Caco-2 (cell line): ENCODE measurements at places on chromosomes 16 and 17.

DNA sequence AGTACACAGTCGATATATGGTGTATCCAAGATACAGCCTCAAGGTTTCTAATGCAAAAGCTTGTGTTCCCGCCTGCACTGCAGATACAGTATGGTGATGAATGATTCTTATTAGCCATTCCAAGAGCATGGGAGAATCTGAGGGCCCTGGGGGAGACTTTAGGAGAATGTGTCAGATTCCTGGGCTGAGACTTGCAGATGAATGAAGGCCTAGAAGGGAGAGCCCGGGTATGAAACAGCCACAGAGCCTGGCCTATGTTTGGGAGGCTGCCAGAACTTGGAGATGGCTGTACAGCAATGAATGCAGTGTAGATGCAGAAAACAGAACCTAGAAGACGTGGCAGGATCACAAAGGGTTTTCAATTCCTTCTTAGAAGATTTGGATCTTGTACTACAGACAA lies 510.7 kb downstream of the HAPSTR1 start:
- no peak for DNase-seq

- no peak for DNase-seq
Measured at GRCh38 chr17:1865252-1866037, 35.6 kb downstream of the RPA1 start.

DNA sequence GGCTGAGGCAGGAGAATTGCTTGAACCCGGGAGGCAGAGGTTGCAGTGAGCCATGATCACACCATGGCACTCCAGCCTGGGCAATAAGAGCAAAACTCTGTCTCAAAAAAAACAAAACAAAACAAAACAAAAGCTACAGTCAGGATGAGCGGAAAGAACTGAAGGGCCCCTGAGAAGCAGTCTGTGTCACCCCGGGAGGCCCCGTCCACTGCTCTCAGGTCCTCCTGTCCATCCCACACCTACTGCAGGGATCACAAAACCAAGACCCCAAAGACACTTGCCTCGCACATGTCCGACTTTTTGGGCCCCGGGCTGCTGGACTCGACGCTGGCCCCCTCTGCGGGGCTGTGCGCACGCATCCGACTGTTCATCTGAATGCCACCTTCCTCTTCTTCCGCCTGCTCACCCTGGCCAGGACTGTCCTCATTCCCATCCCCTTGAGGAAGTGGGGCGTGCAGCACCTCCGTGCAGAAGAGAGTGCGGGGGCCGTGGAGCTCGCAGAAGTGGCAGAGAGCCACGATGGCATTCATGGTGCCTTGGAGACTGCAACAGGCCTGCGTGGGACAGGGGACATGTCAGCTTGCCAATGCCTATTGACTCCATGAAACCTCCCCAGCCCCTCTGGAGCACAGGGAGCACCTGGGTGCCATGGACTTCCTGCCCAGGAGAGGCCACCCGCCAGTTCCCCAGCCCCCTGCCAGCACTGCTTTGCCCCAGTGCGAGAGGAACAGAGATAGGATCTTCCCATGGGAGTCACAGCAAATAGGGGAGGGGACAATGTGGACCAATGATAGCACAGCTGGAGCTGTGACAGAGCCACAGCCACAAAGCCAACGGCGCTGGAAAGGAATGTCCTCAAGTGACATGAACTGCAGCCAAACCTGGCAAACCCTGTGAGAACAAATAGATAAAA lies 9.1 kb downstream of the FLCN start:
- no peak for DNase-seq

DNA sequence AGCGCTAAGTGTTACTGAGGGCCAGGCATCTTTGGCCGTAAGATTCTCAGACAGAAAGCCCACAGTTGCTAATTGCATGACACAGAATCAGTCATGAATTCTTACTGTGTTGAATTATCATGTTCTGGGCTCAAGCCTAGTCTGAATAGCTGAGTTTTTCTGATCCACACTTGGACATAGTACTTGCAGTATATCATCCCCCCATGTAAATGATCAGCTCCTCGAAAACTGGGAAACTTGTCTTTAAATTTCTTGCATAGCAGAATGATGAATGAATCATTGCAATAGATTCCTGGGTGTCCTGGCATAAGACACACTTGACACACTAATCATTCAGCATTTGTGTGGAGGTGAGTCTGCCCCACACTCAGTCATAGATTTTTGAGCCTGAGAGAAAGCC lies 2.2 kb downstream of the MLYCD start:
- no peak for DNase-seq

DNA sequence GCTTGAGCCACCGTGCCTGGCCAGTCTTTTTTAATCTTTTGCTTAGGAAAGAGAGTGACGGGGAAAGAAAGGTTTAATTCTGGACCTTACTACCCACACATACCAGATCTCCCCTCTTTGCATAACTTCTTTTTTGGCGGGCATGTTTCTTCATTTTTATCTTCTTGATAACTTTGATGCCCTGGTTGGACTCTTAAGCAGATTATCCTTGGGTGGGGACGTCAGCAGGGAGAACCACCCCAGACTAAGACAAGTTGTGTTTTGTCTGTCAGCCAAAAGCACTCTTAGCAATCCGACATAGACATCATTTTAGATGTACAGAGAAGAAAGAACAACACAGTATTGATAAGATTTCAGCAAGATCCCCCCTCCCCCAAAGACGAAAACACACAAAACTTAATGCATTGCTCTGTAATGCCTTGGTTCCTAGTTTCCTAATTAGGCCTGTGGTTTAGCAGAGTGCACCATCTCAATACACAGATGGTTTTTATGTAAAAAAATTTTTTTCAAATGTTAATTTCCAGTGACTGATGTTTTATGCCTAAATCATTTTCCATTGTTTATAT lies 99.9 kb downstream of the MSI2 start:
- DNase-seq: no peak

GRCh38 chr17:73092523-73093135 lies at the start of gene SLC39A11:
TSS of gene SLC39A11 (minus strand) at chr17:73092688. CDS start at chr17:73088764, 3,924 bp downstream.
- peak; percentile 94 for DNase-seq

DNA sequence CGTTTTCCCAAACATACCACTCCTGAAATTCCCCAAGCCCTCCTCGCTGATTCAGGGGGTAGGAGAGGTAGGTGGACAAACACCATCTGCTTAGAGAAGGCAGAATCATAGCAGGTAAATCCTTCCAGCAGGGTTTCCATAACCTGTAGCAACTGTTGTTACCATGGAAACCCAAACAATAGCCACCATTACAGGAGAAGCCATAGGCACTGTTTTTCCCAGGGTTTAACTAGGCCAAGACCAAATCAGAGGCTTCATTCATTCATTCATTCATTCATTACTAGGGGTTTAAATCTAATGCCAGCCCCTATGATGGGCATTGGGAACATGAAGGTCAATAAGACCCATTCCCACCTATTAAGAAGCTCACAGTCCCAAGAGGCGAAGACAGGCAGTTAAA lies 25.5 kb upstream of the CIITA start:
- no peak for DNase-seq

GRCh38 chr17:68029512-68030215 lies 5.9 kb upstream of the KPNA2 start:
- no peak for DNase-seq

DNA sequence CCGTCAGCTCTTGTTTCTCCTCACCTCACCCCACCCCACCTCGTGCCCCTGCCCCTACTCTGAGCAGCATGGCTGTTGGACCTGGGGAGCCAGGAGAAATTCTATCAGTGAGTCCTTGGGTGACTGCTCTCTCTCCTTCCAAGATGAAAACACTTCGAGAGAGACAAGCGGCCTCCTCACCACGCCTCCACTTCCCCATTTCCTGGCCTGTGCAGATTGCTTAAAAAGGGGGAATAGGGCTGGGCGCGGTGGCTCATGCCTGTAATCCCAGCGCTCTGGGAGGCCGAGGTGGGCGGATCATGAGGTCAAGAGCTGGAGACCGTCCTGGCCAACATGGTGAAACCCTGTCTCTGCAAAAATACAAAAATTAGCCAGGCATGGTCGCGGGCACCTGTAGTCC lies 9.5 kb downstream of the DLX4 start:
- no peak for DNase-seq

DNA sequence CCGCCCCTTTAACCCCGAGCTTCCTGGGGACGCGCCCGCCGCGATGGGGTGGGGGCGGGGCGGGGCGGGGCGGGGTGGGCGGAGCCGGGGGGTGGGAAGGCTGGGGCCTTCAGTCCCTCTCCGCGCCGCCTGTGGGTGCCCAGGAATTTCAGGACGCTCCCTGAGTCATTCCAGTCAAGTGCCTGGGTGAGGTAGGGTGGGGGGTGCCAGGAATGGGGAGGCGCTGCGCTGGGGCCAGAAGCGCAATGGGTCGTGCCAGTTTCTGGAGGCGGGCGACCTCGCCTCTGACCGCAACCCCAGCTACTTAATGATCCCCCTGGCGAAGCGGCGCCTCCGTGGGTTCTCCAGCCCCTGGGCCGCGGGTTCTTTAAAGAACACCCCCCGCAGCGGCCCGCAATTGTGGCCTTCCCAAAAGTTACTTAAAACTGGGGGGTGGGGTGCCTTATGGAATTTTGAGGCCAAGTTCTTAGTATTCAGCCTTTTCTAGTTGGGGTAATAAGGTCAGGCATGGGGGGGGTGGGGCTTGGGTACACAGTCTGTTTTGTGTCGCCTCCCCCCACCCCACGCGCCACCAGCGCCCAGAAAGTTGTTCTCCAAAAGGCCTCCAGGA lies 826 bp upstream of the GSE1 start:
- peak; percentile 92 for DNase-seq

GRCh38 chr17:51147650-51148049 lies 5.7 kb upstream of the NME1 start:
- no peak for DNase-seq

- DNase-seq: no peak
Measured at GRCh38 chr17:75032720-75033280, 14.0 kb downstream of the ATP5PD start.

GRCh38 chr17:51036084-51036483 lies 84.6 kb downstream of the SPAG9 start:
- no peak for DNase-seq

DNA sequence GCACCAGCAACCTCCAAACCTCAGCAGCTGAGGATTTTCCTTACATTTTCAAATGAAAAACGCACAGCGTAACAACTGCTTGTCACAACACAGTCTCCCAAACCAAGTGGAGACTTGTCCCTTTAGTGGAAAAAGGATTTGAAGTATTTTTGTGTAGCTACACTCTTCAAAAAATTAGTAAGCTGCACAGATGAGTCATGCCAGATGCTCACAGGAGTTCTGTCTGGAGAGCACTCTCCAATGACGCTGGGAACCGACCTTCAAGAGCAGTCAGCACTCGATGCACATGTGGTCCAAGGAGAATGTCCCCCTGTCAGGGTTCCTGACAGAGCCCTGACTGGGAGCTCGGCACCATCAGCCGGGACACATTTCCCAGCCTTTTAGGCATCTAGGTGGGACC lies 39.8 kb downstream of the MAP1LC3B start:
- no peak for DNase-seq

GRCh38 chr17:30379303-30379902 lies 676 bp downstream of the CPD start:
- DNase-seq: peak; percentile 32

GRCh38 chr16:51163894-51164566 lies 13.0 kb upstream of the SALL1 start:
- DNase-seq: no peak

- no peak for DNase-seq
Measured at GRCh38 chr16:57574086-57574485, 31.6 kb downstream of the ADGRG5 start.

- DNase-seq: no peak
Measured at GRCh38 chr16:79768276-79768970, 167.9 kb upstream of the MAF start.

GRCh38 chr16:65816556-65816955 lies 549.9 kb upstream of the CDH5 start:
- no peak for DNase-seq

DNA sequence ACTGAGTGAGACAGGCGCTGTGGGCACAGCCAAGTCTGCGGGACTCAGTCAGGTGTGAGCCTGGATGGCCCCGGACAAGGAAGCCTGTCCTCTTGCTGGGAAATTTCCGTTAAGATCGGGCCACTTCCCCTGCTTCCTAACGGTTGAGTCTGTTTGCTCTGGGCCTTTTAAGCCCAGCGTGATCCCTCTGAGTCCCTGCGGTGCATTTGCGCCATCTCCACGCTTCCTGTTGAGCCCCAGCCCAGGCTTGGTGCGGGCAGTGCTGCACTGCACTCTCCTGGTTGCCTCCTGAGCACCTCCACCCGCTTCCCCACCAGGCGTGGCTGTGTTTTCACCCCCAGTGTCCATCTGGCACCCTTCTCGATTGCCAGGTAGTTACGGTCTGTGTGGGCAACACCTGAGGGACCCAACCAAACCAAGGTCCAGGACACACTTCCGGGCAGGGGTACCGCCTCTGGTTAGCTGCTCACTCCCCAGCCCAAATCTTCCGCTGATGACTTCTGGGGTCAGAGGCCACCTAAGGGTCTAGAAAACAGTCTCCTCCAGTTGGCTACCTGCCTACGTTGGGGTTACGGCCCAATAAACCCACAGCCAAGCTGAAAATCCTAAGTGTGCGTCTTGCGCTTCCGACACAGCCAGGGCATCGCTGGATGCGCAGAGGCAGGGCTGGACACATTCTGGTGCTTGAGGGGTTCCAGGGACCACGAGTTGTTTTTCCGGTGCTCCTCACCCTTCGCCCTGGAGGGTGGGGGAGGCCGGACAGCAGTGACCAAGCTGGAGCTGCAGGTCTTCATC lies 1.4 kb upstream of the SLC25A10 start:
- no peak for DNase-seq

DNA sequence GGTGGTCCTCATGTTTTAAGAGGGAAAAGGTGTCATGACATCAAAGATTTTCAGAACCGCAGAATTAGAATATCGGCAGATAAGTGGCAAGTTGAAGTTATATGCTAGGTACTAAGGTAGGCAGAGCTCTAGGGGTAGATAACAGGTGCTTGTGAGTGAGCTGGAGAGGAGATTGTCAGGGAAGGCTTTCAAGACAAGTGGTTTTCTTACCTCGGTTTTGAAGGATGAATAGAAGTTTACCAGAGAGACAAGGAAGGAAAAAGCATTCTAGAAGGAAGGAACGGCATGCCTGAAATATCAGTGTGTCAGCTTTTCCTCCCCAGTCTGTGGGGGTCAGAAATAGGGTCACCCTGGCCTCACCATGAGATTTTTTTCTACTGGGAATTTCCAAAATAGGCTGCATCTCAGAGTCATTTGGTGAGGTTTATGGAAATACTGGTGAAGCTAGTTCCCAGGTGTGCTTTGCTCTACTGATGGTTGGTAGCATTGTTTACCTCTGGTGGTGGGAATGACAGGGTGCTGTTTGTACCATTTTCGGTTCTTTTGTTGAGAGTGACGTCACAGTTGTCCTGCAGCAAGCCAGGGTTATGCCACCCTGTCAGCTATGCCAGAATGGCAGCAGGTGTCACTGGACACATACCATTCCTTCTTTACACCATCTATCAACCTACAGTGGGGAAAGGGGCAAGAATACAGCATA lies 112.5 kb downstream of the MSI2 start:
- DNase-seq: no peak

- DNase-seq: no peak
Measured at GRCh38 chr17:50613007-50613992, 21.4 kb upstream of the ABCC3 start.

DNA sequence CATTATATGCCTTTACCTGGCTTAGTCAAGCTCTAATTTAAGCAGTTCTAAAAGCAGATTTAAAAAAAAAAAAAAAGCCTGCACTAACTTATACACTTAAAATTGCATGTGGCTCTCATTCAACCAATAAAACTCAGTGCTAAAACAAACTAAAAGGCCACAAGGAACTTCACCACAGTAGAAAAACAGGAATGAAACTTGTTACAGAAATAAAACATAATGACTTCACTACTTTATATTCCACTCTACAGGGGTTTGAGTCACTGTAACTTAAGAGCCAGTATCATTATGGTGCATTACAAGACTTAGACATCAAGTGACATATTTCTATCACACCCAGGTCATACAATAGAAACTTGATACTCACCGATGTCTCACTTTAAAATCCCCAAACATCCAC lies 11.1 kb downstream of the CA10 start:
- no peak for DNase-seq
